Occipital lobe (tissue), 3 donors: ENCODE measurements at places on chromosomes 11 and 22.

DNA sequence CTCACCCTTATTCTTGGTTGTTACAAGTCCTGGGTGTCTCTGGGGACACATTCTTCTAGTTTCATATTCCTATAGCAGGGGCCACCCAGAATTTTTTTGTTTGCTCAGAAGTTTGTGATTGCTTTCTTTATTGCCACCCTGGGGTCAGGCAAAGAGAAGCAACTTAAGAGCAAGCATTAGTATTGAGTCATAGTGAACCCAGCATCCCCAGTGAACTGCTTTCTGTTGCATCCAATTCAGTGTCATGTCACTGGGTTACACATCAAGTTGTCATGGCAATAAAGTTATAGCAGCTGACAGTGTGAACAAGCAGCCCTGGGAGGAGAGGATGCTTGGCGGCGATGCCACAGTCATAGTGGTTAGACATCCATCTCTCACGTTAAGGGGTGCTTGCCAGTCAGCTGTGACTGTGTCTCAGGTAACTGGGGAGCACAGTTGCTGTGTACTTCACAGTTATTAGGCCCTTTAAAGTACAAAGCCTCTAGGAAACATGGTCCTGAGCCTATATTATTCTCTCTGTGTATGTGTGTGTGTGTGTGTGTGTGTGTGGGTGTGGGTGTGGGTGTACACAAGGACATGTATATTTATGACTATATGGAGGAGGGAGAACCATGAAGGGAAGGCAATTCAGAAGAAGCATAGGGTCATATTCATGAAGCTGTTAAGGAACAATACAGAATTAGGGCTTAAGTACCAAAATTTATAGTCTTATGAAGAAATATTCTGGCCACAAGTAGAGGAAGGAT lies 52.5 kb downstream of the TRIM44 start:
- DNase-seq = no peak

GRCh38 chr11:70677232-70677916 lies 279.0 kb downstream of the CTTN start:
- DNase-seq = no peak

GRCh38 chr22:48701296-48702030 lies 1126.2 kb downstream of the BRD1 start:
- DNase-seq = no peak

DNA sequence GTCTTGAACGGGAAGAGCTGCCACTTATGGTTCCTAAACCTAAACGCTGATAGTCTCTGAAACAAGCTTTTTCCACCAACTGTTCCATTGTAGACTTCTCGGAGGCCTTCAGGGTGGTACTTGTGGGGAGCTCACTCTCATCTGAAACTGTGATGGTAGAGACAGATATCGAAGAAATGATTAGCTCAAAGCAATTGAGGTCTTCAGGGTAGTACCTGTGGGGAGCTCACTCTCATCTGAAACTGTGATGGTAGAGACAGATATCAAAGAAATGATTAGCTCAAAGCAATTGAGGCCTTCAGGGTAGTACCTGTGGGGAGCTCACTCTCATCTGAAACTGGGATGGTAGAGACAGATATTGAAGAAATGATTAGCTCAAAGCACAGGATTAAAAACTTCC lies 175.7 kb downstream of the SWAP70 start:
- no peak for DNase-seq

GRCh38 chr22:32712644-32713355 lies 88.7 kb upstream of the TIMP3 start:
- DNase-seq = no peak

DNA sequence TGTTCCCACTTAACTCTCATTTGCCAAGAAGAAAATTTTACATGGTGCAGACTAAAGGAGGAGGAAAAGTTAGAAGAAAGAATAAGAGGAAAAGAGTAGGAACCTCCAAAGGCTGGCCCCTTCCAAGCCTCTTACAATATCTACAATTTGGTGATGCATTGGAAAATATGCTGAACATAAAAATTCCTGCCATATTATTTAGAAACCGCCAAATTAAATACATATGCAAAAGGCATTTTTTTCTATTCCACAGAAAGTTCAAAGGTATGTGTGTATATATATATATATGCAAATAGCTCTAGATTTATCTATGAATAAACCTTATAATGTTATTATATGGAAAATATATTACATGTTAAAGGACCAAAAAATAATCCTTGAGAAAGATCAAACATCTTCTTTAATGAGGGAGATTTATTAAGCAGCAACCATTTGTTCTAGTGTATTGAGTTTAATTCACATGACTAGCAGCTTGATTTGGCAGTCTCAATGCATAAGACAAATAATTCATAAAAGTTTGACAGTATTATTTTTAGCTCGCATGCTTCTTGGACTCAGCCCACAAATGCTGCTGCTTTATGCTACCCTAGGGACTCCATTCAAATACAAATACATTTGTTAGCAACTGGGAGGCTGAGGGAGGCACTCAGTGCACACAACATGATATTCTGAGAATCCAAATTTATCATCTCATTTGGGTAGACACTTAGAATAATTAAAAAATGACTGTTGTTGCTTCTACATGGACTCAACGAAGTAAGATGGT lies 184.9 kb downstream of the SBF2 start:
- no peak for DNase-seq

DNA sequence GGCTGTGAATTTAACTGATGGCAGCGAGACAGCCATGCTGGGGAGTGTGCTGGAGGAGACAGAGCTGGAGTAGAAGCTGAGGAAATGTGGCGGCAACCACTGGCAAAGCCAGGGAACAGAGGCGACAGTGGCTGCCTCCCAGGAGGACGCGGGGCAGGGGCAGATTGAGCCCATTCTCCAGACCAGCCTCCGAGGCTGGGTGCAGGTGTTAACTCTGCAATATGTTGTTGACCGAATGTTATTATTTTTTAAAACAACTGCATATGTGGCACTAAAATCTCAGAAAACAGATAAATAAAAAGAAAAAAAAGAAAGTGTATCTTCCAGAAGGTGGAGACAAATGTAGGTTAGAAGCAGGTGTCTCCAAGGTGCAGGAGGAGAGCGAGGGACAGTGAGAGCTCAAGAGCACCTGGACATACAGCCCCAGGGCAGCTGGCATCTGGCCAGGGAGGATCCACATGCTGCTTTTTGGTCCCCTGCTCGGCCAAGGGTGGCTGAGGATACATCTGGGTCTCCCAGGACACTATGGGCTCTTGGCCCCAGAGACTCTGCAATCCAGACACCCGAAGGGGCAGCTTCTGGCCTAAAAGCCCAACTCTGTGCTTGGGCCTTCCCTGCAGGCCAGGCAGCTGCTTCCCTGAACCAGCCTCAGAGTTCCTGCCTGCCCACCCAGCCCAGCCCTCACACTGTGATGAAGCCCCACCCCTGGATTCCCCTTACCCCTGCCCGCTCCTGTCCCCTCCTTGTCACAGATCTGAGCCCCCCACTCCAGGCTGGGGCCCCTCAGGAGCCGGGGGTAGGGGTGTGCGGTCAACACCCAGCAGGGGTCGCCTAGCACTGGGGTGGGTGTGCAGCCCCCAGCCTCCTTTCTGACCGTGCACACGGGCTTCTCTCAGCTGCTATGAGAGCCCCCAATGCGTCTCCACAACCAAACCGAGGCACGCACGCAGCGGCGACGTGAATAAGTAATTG lies 12.9 kb downstream of the RTN4R start:
- no peak for DNase-seq

- DNase-seq = no peak
Observed at GRCh38 chr11:131894615-131895544, 524.5 kb downstream of the NTM start.

GRCh38 chr11:69075421-69076128 lies 26.8 kb downstream of the TPCN2 start:
- peak; percentile 51 for DNase-seq

DNA sequence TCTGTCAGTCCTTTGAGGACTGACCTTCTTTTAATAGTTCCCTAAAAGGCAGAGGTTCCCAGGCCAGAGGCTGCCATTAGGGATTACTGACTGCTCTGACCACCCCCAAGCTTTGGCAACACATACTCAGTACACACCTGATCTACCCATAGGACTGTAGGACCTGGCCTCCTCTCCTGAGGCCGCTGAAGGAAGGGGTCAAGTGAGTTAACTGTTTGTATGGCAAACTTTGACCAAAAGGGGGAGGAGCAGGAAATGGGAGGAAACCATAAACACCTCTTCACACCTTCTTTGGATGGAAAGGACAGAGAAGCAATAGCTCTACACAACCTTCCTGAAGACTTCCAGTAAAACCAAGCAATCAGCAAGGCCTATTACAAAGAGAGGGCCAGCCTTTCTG lies 104.0 kb downstream of the APOL5 start:
- DNase-seq = no peak

DNA sequence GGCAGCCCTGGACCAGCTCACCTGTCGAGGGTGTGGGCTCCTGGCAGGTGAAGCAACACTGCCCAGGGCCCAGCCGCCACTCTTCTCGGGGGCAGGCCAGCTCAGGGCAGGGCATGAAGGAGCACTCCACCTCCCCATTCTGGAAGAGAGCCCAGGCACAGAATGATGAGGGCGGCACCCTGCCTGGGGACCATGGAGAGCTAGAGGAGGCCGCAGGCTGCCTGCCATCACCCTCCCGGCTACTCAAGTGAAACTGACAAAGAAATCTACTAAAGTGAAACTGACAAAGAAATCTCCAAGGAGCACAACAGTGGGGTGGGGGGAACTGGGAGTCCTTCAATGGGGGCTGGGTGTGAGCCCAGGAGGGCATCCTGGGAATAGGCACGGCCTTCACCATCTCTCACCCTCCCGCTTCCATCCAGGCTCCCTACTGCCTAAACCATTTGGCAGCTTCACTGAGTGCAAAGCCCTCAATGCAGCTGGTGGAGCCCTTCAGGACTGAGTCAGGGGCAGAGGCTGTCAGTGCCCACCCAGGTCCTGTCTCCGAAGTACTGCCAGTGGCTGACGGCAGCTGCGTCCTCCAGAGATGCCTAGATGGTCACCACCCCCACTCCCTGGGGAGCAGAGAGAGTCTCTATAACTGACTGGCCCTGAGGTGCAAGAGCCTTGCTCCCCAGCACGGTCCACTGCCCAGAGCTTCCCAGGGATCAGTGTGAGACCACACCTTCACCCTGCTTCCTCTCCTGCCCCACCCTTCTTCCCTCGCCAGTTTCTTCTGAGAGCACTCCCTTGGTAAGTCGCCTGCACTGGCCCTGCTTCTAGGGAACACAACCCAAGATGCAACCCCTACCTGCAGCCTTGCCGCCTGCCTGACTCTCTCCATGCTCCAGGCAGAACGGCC lies 21.7 kb downstream of the VWCE start:
- DNase-seq = no peak

GRCh38 chr11:111730871-111731591 lies 35.2 kb downstream of the PPP2R1B start:
- DNase-seq = no peak

DNA sequence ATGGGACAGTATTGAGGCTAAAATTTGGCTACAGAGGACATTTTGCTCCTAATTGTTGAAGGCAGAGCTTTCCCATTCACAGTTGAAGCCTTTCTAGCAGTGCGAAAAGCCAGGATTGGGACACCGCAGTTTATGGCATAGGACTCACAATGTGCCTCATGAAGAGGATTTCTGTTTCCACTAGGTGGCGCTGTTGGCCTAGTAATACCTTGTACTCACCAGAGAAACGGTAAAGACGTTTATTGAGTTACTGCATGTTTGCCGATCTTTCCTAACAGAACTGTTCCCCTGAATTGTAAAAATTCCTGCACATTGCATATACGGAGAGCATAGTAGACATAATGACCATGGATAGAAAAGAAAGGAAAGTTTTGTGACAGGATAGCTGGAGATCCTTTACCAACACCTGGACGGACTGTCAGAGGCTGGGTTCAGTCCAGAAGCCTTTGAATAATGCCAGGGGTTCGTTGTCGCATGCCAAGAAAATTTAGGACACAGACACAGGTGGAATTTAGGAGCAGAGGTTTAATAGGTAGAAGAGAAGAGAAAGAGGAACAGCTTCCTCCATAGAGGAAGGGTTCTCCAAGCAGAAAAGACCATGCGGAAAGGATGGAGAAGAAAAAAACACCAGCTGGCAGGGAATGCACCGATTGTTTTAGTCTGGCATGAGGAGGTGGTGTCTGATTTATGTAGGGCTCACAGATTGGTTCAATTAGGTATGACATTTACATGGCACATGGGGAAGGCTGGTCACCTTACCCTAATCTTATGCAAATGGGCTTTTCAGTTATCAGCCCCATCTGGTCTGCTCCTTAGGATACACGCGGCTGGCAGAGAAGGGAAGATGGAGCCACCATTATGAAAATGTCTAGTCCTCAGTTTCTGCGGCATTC lies 10.8 kb upstream of the OR51D1 start:
- DNase-seq = peak; percentile 13

DNA sequence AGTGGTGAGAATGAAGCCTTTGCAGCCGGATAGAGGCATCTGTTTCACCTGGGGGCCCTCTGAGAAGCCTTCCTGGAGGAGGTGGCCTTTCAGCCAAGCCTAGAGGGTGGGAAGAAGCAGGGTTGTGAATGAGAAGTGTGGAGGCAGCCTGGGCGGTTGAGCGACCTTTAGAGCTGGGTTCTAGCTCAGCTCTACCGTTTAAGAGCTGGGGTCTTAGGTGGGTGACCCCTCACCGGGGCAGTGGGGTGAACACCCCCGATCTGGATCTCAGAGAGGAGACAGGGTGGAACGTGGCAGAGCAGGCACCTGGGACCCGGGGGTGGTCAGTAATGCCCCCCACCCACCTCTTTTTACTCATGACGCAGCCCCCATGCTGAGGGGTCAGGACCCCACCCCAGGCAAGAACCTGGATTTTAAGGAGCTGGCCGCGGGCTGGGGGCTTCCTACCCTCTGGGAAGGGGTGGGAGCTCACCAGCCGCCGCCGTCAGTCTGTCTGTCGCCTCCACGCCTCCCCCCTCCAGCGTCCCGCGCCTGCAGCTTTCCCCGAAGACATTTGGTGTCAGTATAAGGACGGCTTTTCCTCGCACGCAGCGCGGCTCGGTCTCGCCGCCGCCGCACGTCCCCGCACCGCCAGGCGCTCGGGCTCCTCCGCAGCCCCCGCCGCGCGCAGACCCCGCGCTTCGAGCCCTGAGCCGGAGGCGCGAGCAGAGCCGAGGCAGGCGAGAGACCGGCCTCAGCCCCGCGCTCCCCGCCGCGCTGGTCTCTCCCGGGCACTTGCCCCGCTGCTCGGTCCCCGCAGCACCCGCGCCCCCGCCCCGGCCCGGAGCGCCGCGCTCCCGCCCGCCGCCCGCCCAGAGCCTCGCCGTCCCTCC lies 13.3 kb upstream of the CACNA1I start:
- peak; percentile 35 for DNase-seq

DNA sequence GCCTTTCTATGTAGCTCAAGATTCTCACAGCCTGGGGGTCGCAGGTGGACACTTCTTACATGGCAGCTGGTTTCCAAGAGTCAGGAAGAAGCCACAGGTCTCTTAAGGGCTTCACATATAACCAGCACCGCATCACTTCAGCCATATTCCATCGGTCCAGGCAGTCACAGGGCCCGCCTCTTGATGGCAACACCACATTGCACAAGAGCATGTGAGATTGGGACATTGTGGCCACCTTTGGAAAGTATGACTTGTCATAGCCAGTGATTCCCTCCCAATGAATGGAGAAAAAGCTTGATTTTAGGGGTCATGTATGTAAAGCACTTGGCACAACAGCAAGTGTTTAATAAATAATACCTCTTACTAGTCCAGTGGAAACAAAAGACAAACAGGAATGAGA lies 98.3 kb downstream of the NCAM1 start:
- DNase-seq = no peak
